ENCODE measurements at places on chromosomes 3 and 15.

DNA sequence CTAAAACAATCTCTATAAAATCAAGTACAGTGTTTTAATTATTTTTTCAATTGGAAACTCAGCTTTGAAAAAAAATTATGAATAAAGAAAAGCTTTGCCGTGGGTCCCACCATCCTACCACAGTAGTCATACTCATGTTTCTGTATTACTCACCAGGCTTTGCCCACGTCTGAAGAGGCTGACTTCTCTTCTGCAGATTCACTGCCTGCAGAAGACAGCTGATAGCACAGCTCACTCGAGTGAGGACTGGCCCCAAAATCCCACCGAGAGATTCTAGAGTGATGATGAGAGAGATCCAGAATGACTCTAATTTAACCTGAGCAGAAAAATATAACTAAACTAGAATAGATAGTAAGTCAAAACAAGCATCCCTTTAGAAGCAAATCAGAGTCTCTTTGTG, 11.9 kb downstream of the C2CD4B start:
- no peak for DNase-seq

DNA sequence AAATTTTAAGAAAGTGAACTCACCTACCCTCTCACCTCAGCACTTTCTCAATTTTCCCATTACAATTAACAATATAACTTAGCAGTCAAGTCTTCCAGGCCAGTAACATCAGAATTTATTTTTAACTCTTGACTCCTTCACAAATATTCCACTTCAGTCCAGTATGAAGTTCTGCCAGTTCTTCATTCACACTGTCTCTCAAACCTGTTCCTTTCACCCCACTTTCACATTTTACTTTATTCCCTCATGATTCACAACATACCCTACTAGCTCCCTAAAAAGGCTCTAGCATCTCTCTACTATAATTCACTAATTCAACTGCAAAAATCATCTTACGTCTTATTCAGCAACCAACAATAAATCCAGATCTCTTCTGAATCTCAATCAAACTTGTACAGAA, 3.8 kb downstream of the GSK3B start:
- no peak for DNase-seq

DNA sequence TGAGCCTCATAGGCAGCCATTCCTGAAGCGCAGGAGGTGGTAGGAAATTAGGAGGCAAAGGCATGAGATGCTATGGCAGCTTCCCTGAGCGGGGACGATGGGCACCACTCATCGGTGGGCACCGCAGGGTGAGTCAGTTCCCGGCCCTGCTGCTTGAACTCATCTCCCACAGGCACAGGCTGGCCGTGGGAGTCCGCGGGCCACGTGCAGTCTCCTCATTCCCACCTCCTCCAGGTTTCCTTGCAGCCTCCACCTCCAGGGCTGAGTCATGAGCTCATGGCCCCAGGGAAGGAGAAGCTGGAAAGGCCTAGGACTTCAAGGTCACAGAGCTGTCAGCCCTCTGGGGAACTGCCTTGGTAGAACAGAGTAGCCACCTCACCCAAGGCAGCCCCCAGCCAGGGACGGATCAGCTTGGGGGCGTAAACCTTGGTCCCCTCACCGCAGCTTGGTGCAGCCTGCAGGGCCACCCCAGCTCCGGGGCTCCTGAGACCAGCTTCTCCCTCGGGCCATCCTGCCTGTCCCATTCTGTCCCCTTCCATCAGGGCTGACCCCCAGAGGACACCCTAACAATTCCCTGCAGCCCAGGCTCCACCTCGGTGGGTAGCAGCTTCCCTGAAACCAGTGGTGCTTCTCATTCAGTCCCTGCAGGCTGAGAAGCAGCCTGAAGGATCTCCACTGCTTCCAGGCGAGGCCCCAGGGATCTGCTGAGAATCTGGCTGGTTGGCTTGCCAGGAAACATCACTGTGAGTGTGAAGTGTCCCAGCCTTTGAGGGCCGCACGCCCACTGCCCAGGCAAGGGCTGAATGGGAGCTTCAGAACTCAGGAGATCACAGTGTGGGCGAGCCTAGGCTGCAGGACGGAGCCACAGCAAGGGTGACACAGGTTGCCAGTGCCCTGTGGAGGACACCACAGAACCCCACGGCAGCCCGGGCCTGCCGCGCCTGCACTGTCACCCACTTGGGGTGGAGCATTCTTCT, 150.7 kb upstream of the MEF2A start:
- DNase-seq: no peak

DNA sequence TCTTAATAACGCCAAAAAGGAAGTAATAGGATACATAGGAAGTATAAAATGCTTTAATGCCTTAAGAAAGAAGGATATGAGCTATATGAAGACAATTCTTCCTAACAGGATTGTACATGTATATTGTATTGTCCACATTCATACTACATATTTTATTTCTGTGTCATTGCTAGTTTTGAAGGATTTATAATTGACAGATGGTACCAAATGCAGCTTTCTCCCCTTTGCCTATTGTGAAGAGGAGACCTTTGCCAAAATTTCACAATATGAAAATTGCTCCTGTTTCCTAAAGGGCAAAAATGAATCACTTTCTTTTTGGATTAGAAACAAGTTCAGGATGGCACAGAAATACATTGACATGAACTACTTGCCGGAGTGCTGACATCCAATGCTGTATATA, 34.8 kb upstream of the EOMES start:
- no peak for DNase-seq

GRCh38 chr15:56948764-56949101, 30.3 kb downstream of the TCF12 start:
- no peak for DNase-seq

DNA sequence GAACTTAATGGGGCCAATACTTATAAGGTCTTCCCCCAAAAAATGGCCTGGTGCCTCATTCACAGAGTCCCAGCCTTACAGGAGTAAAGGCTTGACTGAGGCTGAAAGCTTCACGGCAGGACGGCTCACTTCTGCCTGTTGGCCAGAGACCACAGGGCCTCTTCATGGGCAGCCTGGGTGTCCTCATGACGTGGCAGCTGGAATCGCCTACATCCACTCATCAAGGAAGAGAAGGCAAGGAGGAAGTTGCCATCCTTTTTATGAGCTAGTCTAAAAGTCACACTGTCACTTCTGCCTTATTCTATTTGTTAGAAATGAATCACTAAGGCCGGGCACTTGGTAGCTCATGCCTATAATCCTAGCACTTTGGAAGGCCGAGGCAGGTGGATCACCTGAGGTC, 89.3 kb upstream of the DGKG start:
- no peak for DNase-seq

DNA sequence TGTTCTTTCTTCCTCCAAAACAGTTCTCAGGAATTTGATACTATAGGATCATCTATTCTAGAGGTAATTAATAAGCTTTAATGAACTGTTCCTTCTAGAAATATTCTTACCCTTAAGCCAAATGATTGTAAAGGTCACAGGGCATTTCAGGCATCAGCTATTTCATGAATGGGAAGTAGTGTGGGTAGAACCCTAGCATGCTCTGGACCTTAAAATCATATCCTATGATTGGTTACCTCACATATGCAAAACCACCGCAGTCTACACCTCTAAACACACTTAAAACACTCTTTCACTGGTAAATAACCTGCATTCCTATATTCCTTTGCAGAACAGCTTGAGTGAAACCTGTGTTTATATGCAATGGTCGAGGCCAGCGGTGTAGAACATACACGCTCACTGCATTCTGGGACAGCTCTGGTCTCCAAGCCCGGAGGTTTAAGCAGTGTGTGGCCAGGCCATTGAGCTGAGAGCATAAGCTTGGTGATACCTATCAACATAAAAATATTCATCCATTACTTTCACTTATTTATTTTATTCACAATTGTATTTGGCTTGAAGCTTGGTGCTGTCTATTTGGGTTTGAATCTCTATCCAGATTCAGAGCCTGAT, 87.7 kb upstream of the RASGRP1 start:
- no peak for DNase-seq

- no peak for DNase-seq
These were observed 46.3 kb upstream of the TCAIM start for GRCh38 chr3:44292276-44292675.

GRCh38 chr3:165197481-165197800, 1.3 kb upstream of the SLITRK3 start:
- no peak for DNase-seq

GRCh38 chr15:71874245-71874644, 63.9 kb downstream of the NR2E3 start:
- DNase-seq: no peak
